ENCODE measurements at places on chromosomes 4 and X.

DNA sequence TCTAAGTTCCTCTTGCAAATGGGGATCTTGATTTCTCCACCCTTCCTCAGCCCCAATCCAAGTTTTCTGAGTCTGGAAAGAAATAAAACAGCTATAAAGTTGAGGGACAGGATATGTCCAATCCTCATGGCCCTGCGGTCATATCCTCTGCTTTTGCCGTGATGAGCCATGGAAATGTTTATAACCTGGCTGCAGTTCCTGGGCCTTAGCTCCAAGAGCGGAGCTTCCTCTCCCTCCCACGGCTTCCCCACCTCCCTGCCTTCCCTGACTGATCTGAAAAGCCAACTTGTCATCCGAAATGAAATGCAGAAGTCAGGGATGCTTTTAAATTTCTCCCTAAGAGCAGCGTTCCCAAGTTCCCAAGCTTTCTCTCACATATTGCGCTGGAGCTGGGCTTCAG is 221.5 kb upstream of the SFRP2 start:
- DNase-seq = no peak

GRCh38 chr4:164949448-164950143 is 27.9 kb downstream of the TRIM61 start:
- no peak for DNase-seq

- no peak for DNase-seq
Observed at GRCh38 chr4:123418351-123418931, 21.8 kb downstream of the SPRY1 start.

DNA sequence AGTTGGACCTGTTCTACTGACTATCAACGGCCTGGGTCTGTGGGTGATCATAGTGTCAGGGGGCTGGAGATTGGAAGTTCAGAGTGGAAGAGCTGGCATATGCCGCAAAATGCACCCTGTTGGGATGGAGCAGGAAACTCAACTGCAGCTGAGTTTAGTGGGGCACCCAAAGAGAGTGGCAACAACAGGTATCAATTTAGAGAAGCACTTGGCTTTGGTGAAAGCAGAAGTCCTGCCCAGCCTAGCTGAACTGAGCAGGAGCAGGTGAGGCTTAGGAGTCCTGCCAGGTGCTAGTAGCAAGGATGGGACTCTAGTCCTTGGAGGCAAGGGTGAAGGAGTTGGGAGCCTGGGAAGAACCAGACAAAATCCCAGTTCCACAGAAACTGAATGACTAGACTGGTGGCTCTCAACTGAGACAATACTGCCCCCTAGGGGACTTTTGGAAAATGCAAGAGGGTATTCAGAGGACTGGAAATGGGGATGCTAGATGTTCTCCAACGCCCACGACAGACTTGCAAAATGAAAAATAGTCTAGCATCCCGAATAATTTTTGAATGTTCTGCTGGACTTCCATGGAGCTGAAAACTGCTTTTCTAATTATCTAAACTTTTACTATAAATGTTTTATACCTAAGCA is 49.4 kb downstream of the RTL9 start:
- DNase-seq = peak; percentile 7

DNA sequence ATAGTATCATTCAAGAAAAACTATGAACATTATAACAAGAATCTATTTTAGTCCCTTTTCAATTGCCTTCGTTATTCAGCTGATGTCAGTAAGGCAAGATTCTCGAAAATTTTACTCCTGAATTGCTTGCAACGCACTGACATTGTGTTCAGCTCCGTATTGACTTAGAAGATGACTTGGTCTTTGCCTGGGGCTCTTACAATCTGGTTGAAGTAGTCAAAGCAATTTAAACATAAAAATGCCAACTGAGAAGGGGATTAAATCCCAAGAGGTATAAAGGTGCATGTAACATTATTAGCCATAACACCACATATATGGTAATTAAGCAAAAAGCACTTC is 507.1 kb downstream of the CENPC start:
- no peak for DNase-seq

GRCh38 chrX:106903291-106903824 is at the start of gene RIPPLY1:
RIPPLY1 (minus strand) TSS chrX:106903341; CDS start chrX:106903287, 54 bp downstream.
- DNase-seq = no peak

GRCh38 chrX:8405631-8406030 is 59.0 kb upstream of the VCX3B start:
- no peak for DNase-seq

DNA sequence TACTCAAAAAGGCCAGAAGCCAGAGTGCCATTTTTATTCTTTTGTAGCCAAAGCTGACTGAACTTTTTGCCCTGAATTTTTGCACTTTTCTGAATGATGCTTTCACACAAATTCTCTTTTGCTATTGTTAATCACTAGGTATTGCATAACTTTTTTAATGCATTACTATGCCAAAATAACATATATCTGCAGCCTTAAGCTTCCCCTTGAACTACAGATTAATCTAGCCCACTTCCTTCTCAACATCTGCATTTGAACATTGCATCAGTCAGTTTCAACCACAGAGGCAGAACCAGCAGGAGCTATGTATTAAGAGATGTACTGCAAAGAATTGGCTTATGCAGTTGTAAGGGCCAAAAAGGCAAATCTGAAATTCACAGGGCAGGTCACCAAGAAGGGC is 197.6 kb upstream of the GYPA start:
- DNase-seq = peak; percentile 33

GRCh38 chrX:133661962-133662839 is 246.9 kb upstream of the GPC4 start:
- no peak for DNase-seq

DNA sequence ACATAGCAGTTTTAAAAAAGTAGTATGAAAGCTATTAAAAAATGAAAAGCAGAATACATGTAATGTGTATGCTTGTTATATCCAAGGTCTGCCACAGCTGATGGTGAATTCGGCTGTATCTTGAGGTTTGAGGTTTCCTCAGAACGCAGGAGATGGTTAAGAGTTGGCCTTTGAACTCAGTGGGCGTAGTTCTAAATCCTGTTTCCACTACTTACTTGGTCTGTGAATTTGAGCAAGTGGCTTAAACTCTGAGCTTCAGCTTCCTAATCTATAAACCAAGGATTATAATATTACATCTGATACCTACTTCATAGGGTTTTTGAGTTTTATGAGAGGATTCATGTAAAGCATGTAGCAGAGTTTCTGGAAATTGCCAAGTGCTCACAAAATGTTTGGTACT is 125.2 kb downstream of the STIM2 start:
- DNase-seq = peak; percentile 14

- DNase-seq = no peak
Observed at GRCh38 chr4:38489011-38489861, 174.8 kb upstream of the KLF3 start.

DNA sequence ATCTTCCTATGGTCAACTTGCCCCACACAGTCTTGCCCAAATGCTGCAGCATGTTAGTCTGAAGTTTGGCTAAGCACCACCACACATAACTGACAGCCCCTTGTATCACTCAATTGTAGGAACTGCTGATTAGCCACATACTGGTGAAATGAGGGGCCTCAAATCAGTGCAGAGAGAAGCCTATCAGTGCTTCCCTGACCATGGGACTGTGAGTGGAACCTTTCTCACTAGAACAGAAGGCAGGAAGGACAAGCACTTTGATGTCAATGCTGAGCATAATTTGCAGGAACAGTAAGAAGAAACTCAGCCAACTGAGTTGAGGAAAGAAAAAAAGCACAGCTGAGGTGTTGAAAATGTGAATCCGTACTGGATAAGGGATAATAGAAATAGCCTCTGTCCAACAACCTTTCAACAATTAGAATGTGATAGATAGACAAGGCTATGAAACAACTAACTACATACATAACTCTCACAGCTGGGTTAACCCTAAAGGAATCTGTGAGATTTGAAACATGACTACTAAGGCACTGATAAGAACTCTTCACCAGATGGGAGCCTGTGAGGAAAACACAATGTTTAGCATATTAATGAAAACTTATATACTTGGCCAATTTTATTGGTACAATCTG is 136.6 kb upstream of the SH3RF1 start:
- no peak for DNase-seq

- DNase-seq = no peak
Observed at GRCh38 chrX:119989905-119990555, 46.5 kb upstream of the NKAP start.

GRCh38 chr4:71261633-71262121 is 77.1 kb upstream of the SLC4A4 start:
- no peak for DNase-seq

DNA sequence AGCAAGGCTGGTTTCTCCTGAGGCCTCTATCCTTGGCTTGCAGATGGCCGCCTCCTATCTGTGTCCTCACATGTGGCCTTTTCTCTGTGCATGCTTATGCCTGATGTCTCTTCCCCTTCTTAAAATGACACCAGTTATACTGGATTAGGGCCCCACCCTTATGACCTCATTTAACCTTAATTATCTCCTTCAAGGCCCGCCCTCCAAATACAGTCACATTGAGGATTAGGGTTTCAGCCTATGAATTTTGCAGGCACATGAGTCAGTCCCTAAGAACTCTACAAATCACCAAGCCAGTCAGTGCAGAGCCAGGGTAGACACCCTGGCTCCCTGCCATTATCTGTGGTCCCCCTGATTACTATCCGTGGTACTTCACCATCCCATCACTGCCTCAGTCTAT is 51.6 kb downstream of the MAML3 start:
- no peak for DNase-seq
